ENCODE measurements at places on chromosomes 3 and 15.

GRCh38 chr3:24135280-24135679, 190.2 kb downstream of the NR1D2 start:
- DNase-seq, result no peak

DNA sequence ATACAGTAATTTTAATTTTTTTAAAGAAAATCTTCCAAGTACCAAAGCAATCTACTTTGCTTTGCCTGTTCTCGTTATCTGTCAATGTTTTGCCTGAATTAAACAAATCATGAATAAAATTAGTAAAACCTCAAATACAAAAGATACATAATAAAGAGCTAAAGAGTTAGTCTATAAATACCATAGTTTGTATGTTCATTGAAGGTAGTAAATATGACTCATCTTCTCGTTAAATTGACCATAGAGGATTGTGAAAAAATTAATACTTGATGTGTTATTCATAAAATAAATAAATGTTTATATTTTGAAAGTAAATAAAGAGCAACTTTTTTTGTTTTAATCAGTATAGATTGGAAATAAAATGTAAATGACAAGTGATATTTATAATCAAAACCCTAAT, 246.5 kb upstream of the PLSCR5 start:
- no peak for DNase-seq

GRCh38 chr3:11610700-11611275, 32.9 kb downstream of the VGLL4 start:
- no peak for DNase-seq

- no peak for DNase-seq
Observed at GRCh38 chr3:105791919-105792786, 76.7 kb downstream of the CBLB start.

DNA sequence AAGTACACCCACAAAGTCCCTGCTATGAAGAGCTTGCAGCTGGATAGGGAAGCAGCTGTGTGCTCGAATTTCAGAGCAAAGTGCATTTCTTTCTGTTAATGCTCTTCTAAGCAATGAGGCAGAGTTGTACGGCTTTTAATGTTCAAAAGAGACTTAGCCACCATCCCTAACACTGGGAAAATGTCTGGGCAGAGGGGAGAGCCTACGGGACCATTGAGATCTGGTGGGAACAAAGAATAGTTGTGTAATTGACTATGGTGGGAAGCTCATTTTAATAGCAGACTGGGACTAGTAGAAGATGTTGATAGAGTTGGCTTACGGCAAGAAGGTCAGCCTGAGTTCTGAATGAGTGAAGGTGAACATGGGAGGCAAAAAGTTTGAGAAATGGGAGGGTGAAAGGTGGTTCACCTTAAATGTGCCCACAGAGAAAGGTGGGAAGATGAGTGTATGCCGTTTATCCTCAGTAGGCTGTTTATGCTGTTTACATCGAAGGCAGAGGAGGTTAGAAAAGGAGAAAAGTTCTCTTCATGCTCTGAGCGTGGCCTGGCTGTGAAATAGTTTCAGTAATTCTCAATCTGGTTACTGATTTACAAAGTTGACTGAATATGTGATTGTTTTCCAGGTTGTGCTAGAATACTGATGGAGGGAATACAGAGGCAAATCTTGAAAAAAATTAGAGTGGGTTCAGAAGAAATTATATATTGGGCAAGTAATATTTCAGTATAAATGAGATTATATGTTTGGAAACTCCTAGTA, 22.9 kb upstream of the UTS2B start:
- no peak for DNase-seq

DNA sequence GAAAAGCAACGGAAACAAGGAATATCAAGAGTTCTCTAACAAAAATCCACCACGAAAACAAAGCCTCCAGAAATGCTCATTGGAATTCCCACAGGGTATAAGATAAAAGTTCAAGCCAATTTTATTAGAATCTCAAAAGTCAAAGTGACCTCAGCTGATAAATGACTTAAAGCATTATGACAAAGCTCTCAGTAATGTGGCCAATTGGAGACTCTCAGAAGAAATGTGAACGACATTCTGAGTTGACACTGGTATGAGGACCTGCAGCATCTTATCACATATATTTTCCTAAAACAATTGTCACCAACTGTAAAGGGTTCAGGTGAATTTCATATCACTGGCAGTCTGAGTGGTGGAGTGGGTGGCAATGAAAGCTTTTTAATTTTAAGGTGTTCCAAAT, 199.1 kb downstream of the FOXP1 start:
- DNase-seq, result no peak

DNA sequence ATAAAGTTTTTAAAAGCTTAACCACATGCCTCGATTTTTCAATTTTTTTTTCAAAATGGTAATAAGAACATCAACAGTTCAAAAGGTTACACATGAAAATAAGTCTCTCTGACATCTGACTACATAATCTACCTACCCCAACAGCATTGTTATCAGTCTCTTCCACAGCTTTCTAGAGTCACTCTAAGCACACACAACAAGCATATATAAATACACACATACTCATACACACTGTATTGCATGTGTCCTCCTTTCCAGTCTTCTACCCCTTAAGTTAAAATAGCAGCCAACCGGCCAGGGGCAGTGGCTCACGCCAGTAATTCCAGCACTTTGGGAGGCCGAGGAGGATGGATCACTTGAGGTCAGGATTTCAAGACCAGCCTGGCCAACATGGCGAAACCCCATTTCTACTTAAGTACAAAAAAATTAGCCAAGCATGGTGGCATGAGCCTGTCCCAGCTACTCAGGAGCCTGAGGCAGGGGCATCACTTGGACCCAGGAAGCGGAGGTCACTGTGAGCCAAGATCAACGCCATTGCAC, 12.2 kb downstream of the TBL1XR1 start:
- no peak for DNase-seq

GRCh38 chr3:143252931-143253330, 133.4 kb downstream of the CHST2 start:
- DNase-seq, result no peak

DNA sequence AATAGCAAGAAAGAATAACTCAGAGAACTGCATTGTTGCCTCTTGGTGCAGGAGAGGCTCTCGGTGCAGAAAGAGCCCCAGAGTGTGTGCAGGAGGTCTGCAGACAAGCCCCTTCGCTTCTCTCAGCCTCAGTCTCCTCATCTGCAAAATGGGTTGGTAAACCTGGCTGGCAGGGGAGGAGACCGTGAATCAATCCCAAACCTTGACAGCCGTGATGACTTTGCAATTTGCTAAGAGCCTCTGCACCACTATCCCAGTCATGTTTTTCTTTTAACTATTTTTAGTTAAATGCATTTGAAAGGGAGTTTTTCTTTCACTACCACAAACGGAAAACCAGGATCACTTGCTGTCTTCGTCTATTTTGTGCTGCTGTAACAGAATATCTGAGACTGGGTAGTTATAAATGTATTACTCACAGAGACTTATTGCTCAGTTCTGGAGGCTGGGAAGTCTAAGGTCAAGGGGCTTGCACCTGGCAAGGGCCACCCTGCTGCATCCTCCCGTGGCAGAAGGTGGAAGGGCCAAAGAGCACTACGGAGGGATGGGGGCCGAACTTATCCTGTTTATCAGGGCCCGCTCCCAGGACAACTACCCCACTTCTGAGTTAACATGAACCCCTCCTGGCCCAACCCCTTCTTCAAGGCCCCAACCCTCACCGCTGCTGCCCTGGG, 14.2 kb upstream of the IQSEC1 start:
- no peak for DNase-seq

DNA sequence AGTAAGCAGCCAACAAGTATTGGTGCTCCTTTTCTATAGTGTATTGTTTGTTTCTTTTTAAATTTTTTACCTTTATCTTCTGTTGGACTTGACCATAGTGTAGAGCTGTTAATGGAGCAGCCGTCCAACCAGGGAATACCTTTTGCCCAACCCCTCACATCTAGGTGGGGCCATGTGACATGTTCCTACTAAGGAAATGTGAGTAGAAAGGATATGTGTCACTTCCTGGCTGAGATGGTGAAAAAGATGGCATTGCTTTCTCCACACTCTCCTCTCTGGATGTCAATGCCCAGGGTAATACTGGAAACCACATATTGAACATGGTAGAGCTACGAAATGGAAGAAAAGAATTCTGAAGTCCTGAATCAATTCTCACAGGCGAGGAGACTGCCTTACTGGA, 218.8 kb downstream of the TBL1XR1 start:
- DNase-seq, result no peak

DNA sequence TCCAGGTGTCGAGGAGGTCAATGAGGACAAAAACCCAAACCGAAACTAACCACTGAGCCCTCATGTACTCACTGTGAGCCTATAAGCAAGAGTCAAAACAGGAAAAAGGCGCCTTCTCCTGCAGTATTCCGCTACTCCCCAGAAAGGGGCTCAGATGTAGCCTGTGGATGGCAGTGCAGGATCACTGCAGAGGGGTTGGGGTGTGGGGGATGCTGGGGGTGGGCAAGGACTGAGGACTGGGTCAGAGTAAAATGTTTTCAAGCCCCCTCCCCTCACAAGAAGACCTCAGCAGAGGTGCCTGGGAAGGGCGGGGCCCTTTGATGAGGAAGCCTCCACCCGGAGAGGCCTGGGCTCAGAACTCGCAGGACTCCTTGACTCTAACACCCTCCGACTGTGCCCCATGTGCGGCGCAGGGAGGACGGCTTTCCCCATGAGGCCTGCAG, 170.1 kb downstream of the OSBPL10 start:
- no peak for DNase-seq

DNA sequence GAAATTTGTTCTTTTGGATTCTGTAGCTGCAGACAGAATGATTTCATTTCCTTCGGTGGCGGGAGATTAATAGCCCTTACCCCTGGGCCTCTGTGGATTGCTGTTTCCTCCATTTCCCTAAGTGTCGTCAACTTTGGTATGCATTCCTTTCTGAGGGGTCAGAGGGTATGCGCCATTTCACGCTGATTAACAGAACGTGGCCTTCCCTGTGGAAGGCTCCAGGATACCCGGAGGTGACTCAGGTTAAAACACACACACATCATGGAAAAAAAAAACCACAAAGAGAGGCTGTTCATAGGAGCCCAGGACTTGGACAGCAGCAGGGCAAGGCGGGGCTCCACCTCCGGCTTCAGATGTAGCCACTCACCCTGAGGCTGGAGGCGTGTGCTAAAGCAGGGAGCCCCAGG, 51.9 kb downstream of the EPHB1 start:
- DNase-seq, result no peak

DNA sequence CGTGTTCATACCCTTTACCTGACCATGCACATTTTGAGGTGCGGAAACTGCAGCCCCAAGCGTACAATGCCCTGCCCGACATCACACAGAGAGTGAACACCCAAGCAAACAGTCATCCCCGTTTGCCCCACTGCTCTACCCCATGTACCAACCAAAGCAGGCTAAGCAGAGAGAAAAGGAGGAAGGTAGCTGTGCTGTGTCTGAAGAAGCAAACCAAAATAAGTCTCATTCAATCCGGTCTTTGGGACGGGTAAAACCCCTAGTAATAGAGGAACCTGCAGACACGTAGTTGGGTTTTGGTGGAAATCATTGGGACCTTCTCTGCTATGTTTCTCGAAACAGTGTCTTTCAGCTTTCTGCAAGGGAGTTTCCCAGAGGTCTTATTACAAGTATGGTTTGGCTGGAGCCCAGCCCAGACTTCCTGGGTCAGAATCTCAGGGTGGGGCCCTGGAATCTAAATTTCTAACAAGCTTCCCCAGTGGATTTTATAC, 164.6 kb upstream of the HES1 start:
- no peak for DNase-seq

DNA sequence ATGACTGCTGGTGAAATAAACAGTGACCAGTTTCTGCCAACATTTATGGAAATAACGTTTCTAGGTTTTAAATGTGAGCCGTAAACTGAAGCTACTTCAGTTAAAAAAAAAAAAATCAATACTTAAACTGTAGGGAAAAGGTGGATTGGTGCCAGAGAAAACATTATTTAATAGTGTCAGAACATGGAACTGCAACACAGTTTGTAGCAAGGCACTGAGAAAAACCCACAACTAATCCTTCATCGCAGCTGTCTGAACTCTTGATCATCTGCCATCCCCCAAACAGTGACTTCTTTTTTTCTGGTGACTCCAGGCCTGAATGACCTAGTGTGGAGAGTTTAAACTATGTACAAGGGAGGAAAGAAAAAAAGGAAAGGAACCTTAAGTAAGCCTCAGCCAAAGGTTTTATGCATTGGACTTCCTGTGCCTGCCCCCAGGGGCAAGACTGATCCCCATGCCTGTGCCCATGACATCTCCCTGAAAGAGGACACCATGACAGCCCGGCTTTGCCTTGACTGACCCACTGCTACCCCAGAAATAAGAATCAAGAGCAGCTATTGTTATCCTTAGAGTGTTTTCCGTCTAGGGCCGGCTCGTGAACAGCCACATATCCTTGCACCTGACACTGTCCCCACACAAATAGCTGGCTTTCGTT, 33.1 kb downstream of the CRTAP start:
- DNase-seq, result no peak

DNA sequence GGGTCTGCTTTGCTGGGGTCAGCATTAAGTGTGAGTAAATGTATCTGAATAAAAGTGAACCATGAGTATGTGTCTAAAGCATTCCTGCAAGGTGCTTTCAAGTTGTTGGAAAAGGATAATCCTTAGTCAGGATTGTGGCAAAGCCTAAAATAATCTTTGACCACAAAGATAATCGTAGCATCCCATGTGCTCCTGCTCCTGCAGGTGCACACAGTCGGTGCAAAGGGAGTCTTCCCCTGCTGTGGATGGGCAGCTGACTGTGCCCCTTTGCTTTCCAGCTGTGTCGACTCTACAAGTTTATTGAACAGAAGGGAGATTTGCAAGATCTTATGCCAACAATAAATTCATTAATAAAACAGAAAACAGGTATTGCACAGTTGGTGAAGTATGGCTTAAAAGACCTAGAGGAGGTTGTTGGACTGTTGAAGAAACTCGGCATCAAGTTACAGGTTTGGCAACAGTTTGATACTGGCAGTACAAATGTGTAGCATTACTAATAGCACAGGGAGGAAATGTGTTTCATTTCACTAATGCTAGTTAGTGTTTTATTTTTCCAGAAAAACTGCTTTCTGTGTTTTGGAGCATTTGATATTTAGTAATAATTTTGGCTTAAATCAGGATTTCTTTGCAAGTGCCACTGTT, 22.6 kb downstream of the SRP14 start:
- DNase-seq, result no peak

GRCh38 chr3:128537091-128537703, 44.2 kb upstream of the GATA2 start:
- DNase-seq, result no peak

GRCh38 chr15:51932161-51932560, 39.4 kb downstream of the LEO1 start:
- DNase-seq, result no peak

- DNase-seq, result no peak
Observed at GRCh38 chr3:16839271-16840100, 45.3 kb upstream of the PLCL2 start.

- no peak for DNase-seq
Observed at GRCh38 chr3:17709236-17709810, 33.1 kb downstream of the TBC1D5 start.

DNA sequence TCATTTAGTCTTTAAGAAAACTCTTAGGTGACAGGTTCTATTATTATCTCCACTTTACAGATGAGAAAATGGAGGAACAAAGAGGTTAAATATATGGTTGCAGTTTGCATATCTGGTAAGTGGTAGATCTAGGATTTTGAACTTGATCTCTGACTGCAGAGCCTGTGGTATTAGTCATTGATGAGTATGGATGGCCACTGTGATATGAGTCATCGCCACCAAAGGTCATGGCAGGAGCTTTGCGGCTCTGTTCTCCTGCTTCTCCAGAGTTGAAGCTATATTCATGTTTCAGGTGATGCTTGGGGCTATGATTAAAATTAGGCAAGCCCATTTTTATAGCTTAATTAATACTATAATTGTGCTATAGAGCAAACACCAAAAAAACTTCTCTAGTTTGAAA, 306.2 kb upstream of the DPPA4 start:
- DNase-seq, result no peak

- no peak for DNase-seq
Observed at GRCh38 chr3:33001889-33002288, 50.4 kb downstream of the CCR4 start.

GRCh38 chr3:120341658-120342346, 7.4 kb downstream of the LRRC58 start:
- no peak for DNase-seq

All from CD4-positive, alpha-beta T cell treated with Interleukin-6 at 100 ng/mL for 8 hours (primary cell).